Activated T-helper 9 cell treated with anti-CD3 and anti-CD28 coated beads, Interleukin-2, amount 50 U/mL, for 16 hours (primary cell): ENCODE measurements at places on chromosomes 1 and 21.

- no peak for DNase-seq
These were observed 633 bp downstream of the THEMIS2 start for GRCh38 chr1:27872802-27873551.

- no peak for DNase-seq
These were observed 16.0 kb downstream of the ENO1 start for GRCh38 chr1:8862528-8862927.

- DNase-seq: no peak
These were observed 929 bp downstream of the SUMO3 start for GRCh38 chr21:44816761-44817505.

DNA sequence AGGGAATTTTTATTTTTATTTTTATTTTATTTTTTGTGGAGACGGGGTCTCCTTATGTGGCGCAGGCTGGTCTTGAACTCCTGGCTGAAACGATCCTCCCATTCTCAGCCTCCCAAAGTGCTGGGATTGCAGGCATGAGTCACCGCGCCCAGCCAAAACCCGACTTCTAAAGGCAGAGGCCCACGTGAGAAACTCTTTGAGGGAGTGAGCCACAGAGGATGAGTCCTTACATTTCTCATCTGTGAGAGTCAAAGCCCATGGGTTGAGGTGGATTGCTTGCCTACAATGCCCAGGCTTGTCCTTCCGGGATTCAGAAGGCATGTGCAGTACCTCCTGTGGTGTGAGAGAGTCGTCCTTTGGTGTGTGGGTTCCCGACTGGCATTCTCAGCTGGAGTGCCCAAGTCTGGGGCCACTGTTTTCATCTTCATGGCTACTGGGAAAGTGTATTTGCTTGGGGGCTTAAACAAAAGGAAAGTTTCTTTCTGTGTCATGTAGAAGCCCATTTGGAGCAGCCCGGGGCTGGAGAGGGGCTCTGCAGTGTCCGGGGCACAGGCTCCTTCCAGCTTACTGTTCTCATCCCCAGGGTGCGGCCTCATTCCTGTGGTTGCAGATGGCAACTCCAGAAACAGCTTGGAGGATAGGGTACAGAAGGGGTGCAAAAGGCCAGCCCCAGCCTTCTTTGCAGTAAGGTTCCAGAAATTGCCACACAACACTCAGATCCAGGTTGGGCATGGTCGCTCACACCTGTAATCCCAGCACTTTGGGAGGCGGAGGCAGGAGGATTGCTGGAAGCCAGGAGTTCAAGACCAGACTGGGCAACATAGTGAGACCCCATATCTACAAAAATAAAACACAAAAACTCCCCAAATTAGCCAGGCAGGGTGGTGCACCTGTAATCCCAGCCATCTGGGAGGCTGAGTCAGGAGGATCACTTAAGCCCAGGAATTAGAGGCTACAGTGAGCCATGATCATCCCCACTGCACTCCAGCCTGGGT, 29.4 kb upstream of the CSF3R start:
- DNase-seq: no peak

DNA sequence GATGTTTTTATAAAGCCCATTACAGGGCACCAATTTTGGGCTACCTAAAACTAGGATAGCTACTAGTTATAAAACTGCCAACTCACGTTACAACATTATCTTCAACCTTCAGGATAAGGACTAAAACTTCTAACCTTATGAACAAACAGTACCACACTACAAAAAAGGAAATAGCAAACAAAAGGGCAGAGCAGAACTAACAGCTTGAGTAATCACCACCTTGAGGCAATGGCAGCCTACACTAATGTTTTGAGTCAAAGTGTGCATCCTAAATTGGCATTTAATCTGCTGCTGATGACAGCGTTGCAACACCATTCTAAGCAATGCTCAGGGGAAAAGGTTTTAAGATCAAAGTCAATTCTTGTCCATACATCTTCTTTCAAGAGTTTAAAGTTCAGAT, 27.2 kb downstream of the PTP4A2 start:
- DNase-seq: no peak

DNA sequence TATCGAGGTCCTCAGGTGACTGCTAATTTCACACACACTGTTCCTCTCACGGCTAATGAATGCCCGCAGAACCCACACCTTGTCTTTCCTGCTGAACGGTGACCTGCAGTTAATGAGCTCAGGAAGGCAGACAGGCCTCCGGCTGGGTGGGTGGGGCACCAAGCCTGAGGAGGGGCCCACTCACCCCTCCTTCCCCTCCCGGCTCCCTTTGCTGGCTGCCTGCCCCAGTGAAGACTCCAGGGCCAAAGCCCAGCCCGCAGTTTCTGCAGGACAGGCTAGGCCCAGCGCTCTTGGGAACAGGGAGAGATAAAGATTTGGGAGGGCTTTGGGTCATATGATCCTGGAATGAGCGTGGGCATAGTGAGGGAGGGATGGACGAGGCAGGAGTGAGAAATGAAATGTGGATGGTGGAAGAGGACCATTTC, 26.4 kb downstream of the FOXO6 start:
- DNase-seq: no peak

GRCh38 chr1:5493851-5494311, 498.3 kb downstream of the NPHP4 start:
- DNase-seq: no peak

GRCh38 chr1:23645338-23645737, 46.3 kb upstream of the RPL11 start:
- DNase-seq: no peak

DNA sequence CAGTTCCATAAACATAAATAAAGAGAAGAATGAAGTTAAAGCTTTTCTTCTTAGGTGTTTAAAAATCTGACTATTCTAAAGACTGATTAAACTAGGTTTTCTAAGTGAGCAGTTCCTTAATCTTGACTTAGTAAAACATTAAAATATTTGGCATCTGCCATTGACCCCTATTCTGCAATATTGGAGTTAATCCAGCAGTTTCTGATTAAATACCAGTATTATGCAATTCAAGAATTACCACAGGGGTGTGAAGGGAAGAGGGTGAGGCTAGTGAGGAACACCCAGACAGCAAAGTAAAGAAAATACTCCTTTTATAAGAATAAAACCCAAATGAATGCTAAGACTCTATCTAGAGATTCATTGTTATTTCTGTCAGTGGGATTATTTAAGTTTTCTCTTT, 40.9 kb downstream of the CLIC4 start:
- DNase-seq: no peak

DNA sequence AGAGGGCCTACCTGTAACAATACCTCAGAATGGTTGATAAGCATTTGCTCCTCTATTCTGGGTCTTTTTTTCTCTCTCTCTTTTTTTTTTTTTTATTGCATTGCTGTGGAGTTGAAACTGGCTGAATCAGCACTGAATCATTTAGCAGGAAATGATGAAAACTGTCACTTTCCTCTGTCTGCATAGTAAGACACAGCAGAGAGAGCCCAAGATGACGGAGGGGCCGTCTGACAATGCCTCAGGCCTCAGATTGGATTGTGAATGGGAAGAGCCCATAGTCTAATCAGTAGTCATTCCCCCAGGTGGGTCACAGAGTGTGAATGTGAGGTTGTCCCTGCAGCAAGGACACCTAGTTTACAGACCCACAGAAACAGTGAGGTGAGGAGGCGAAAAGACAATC, 193.2 kb upstream of the PLXNA2 start:
- DNase-seq: no peak

GRCh38 chr1:95002540-95003432, 70.0 kb downstream of the ALG14 start:
- no peak for DNase-seq

- no peak for DNase-seq
These were observed 40.1 kb downstream of the SERTAD4 start for GRCh38 chr1:210272666-210273065.

GRCh38 chr1:204564835-204565234, 48.6 kb downstream of the MDM4 start:
- no peak for DNase-seq

DNA sequence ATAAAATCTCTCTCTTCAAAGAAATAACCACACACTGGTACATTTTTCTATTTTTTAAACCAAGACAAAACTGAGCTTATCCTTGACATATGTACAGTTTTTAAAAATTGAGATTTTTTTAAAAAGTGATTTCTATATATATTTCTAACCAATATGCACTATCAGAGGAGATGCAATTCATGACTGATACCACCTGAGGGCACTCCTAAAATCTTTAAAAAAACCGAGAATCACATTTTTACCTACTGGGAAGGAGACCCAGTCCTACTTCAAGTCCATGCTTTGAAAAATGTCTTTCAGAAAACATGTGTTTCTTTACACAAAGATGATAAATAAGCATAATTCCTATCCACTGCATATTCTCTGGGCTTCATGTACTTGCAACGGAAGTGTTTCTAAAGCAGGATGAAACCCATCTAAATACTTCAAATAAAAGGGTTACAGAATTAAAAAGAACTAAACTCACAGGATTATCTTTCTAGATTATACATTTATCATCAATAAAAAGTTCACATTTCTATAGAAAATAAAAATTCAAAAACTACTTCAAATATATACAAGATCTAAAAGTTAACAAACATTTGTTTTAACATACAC, 98.6 kb downstream of the ENAH start:
- DNase-seq: no peak

GRCh38 chr1:66624412-66625060, 90.6 kb downstream of the SGIP1 start:
- no peak for DNase-seq

DNA sequence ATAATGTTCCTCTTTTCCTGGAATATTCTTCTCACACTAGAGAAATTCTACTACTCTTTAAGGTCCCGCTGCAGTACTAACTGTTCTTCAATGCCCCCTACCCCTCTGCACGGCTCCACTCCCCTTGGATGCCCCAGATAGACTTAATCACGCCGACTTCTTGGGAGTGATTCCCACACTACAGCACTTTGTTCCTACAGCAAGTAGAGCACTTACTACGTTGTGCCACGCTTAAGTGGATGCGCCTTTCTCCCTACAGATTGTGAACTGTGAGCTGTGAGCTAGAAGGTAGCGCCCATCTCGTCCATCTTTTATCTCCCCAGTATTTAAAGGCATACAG, 2.2 kb downstream of the ZNF436 start:
- no peak for DNase-seq

GRCh38 chr1:72662918-72663317, 380.6 kb upstream of the NEGR1 start:
- DNase-seq: no peak

- DNase-seq: no peak
These were observed 29.7 kb downstream of the JUN start for GRCh38 chr1:58754073-58754613.

- DNase-seq: no peak
These were observed 113.0 kb downstream of the WDR3 start for GRCh38 chr1:118042501-118042900.

DNA sequence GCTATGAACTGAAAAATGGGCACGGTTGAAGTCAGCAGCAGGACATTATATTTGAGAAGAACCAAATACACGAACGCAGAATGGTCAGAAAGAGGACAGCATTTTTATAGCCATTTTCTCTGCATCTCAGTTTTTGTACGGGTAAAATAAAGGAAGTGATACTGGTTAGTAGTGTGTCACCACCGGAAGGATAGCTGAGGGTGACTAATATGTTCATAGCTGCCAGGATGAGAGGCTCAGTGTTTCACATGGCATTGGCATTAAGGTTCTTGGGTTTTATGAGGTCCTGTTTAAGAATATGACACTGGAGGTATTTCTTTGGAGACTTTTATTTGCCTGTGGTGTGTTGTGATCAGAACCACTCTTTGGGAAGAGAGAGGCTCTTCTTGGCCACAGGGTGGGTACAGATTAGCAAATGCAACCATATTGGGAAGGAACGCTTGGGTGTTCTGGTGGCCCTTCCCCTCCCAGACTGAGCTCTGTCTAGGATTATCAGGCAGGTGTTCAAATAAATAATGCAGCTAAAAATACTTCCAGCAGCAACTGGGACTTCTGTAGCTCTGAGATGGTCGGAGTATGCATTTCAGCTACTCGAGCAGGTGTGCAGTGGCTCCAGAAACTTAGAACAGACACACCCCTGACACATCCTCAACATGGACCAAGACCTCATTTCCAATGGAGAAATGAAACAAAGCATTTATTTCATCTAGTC, 158.2 kb downstream of the PBX1 start:
- DNase-seq: no peak

DNA sequence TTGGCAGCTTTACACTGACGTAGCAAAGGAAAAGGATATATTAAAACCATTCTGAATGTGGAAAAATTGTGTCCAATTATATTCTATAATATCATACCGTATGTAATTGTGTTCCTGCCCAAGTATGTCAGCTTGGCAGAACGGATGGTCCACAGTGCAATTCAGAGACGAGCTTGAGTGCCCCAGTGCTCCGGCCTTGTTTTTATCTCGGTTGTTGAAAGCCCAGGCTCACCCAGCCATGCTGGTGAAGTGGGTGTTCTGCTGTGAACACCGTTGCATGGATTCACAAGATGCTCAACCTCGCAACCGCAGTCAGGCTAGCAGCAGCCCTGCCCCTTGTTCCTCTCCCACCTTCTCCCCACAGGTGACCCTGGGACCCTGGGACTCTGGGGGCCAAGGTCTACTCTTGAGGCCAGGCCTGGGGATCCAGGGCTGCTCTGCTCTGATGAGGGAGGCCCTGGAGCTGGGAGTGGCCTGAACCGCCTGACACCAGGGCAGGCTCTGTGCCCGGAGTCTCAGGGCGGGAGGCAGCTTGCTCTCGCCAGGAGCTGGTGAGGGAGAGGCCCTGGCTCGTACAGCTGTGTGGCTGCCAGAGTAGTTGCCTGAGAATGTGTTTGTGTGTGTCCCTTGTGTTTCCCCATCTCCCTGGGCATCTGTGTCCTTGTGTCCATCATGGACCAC, 11.2 kb downstream of the PTPRF start:
- DNase-seq: no peak

DNA sequence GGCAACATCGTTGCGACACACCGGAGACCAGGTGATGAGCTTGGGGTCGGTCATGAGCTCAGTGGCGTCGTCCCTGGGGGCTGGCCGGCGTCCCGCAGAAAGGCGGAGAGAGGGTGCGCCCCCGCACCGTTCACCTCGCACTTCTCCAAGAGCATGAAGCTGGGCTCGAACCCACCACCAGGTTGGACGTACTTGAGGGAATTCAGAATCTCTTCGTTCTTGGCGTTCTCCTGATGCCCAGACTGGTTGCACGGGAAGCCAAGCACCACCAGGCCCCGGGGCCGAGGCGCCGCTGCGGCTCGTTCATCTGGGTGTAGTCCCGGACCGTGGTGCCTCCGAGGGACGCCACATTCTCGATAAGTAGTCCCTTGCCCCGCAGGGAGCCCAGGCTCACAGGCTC, 176.6 kb upstream of the ADAMTS5 start:
- DNase-seq: no peak

GRCh38 chr1:7383671-7384520, 387.2 kb upstream of the VAMP3 start:
- DNase-seq: no peak

DNA sequence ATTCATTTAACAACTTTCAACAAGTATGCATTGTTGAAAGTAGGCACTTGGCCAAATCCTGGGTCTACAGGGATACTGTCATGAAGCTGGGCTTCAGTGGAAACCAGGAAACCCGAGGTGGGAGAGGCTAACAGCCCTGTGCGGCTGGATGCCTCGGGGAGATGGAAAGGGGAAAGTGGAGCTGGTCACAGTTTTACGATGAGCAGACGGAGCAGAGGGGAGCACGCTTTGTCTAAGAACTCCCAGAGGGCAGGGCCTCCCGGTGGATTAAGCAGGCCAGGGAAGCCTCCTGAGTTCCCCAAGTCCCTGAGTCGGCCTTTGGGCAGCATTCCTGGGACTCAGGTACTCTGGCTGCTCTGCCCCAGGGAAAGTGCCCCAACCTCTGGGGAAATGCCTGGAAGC, 23.8 kb downstream of the STUM start:
- DNase-seq: no peak

- no peak for DNase-seq
These were observed 16.6 kb downstream of the OBSCN start for GRCh38 chr1:228224198-228225164.
